ENCODE measurements at places on chromosomes 6 and 20. TPM values are rescaled to one million over a fixed set of nuclear protein-coding genes. Genes with fewer than 3 reads are reported as not detected.

KIF25 gene
- 0.53 TPM for polyA plus RNA-seq

DNA sequence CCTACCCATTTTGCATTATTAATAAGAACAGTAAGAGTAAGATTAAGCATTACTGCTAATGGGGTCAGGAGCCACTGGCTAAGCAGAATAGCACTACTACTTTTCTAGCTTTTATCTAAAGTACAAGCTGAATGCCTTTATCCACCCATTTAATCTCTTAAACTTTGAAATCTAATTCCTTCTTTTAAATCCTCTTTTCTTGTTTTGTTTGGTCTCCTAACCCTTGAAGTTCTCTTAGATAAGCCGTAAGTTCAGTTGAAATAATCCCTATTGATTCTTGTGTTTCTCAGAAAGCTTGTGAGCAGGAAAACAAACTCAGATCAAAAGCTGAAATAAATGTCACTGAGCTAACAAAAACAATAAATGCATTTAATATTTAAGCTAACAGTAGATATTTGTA lies 380.2 kb downstream of the TBC1D32 start:
- no peak for DNase-seq

TRIM10 gene
- 0.39 TPM for polyA plus RNA-seq

DPM1 gene
- 62.2 TPM for polyA plus RNA-seq

- DNase-seq: no peak
Measured at GRCh38 chr6:138234363-138234762, 16.1 kb upstream of the PBOV1 start.

DNA sequence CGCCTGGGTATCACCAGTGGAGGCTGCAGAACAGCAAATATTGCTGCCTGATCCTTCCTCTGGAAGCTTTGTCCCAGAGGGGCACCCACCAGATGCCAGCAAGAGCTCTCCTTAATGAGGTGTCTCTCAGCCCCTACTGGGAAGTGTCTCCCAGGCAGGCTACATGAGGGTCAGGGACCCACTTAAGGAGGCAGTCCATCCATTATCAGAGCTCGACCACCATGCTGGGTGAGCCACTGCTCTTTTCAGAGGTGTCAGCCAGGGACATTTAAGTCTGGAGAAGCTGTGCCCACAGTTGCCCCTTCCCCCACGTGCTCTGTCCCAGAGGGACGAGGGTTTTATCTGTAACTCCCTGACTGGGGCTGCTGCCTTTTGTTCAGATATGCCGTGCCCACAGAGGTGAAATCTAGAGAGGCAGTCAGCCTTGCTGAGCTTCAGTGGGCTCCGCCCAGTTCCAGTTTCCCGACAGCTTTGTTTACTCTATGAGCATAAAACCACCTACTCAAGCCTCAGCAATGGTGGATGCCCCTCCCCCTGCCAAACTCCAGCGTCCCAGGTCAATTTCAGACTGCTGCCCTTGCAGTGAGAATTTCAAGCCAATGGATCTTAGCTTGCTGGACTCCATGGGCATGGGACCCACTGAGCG lies 25.9 kb upstream of the AIG1 start:
- DNase-seq: no peak

MRAP2 gene
- polyA plus RNA-seq: 5.2 TPM
